ENCODE measurements at places on chromosomes 3 and 15.
A peak's percentile ranks its signal among the peaks of the same experiment; 100 is the strongest.

DNA sequence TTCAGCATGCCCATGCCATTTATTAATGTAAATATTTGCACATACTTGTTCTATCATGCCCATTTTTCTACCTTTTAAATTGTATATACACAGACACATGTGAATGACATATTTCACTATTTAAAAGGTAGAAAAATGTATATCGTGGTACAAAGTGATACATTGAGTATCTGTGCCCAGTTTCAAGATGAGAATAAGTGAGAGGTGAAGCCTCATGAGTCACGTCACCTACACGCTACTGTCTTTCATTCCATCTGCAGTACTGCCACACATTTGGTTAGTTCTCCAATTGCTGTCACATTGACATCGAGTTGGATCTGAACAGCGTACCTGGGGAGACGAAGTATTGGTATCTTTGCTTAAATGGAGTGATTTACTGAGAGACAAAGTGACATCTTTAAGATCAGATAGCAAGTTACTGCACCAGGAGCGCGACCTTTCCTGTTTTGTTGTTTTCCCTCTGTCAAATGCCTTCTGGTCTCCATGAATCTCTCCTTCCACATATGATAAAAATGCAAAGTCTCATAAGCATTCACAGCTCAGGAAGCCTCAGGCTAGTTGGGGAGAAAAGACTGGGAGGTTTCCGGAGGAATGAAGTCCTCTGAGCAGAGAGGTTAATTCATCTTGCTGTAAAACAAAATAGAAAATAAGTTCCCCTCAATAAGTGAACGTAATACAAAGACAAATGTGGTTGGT, 12.0 kb downstream of the GREM1 start:
- DNase-seq, result no peak

- DNase-seq, result no peak
Measured at GRCh38 chr15:35312344-35312743, 227.2 kb upstream of the NANOGP8 start.

DNA sequence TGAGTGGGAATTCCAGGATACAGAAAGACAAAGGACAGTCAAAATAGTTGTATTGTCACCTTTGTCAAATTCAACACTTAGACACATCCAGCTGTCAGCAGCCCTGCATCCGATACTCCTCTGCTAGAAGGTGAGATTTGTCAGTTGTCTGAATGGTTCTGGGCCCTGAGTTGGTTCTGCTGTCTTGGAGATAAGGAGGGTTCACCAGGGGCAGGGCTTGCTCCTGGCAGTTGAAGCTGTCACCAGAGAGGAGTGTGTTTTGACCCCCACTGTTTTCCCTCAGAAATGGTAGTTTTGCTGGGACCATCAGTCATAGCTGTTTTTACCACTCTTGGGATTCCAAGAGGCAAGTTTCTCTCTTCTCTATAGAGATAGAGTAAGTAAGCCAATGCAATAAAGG, 3.2 kb upstream of the KY start:
- no peak for DNase-seq

DNA sequence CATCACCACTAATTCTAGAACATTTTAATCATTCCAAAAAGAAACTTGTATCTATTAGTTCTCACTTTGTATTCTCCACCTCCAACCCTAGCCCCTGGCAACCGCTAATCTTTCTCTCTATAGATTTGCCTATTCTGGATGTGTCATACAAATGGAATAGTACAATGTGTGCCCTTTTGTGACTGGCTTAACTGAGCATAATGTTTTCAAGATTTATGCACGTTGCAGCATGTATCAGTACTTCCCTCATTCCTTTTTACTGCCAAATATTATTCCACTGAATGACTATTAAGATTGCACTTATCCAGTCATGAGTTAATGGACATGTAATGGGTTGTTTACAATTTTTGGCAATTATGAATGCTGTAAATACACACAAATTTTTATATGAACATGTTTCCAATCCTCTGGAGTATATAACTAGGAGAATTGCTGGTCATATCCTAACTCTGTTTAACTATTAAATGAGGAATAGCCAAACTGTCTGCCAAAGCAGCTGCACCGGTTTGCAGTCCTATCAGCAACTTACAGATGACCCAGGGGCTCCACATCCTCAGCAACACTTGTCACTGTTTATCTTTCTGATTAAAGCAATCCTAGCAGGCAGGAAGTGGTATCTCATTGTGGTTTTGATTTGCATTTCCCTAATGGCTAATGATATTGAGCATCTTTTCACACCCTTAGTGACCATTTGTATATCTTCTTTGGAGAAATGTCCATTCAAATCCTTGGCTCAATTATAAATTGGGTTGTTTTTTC, 42.9 kb downstream of the DCUN1D1 start:
- DNase-seq, result no peak

- DNase-seq, result peak; percentile 78
Measured at GRCh38 chr3:151156618-151157216, 46.3 kb downstream of the GPR171 start.

- DNase-seq, result no peak
Measured at GRCh38 chr3:10836676-10837075, 20.6 kb downstream of the SLC6A11 start.

GRCh38 chr3:58584690-58585004, 7.5 kb upstream of the FAM107A start:
- no peak for DNase-seq

GRCh38 chr3:184874709-184875644, 63.0 kb downstream of the VPS8 start:
- peak; percentile 55 for DNase-seq

- peak; percentile 88 for DNase-seq
Measured at GRCh38 chr3:15796771-15797641, 773 bp downstream of the ANKRD28 start.

DNA sequence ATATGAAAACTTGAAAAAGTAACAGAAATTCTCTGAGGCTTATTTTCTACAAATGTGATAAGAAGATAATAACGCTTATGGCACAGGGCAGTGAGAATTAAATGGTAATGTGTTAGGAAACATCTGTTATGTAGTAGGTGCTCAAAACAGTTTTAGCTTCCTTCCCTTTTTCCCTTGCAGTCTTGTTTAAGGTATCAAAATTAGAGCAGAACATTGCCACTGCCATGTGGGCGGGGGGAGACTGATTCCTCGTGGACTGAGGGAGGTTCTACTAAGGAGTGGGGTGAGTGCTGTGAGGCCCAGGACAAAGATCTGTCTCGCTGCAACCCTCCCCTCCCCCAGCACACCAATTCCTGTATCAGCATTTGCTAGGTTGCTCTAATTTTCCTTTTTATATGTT, 702.4 kb downstream of the TUSC7 start:
- no peak for DNase-seq

- no peak for DNase-seq
Measured at GRCh38 chr3:64406271-64406670, 181.0 kb upstream of the PRICKLE2 start.

GRCh38 chr15:55741833-55742497, 987 bp downstream of the PRTG start:
- DNase-seq, result peak; percentile 48

DNA sequence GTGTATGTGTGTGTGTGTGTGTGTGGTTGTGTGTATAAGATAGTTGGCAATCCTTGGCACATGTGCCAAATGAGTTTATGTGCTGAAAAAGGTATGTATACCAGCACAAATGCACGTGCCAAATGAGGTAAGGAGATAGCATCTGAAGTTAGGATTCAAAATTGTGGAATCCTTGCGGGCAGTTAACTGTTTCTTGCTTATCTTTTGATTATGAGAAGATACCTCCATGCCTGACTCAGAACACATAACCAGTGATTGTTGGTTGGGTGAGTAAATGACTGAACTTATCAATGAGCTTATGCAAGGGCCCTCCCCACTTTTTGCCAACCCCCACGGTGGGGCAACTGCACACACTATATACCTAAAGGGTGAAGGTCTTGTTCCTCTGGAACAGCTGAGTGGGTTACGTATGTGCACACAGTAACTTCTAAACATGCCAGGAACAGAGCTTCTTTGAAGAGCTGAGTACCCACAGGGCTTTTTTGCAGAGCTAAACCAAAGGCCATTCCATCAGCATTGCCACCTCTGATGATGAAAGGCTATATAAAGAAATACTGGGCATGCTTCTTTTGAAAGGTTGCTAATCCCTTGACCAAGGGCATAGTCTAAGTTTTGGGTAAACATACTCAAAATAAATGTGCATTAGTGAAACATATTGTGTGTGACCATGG, 60.1 kb downstream of the MEIS2 start:
- DNase-seq, result no peak

- DNase-seq, result no peak
Measured at GRCh38 chr3:8166014-8166413, 335.6 kb upstream of the LMCD1 start.

- DNase-seq, result no peak
Measured at GRCh38 chr3:32117320-32117719, 10.9 kb downstream of the GPD1L start.
